ENCODE measurements at places on chromosomes 13 and 19.

DNA sequence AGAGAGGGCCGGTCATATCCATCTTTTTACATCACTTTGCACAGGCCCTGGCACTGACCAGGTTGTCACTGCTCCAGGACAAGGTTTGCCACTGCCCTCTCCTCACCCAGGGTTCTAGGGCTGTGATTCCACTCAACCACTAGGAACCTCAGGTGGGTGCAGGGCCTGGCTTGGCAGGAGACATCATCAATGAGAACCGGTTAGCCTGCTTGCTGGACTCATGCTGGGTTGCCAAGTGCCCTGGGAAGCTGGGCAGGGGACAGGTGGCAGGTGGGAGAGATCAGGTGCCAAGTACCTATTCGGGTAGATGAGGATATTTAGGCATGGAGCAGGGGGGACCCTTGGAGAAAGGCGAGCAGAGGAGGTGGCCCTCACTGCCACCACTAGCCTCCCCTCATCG is 4.2 kb upstream of the CERS4 start:
- DNase-seq = no peak

DNA sequence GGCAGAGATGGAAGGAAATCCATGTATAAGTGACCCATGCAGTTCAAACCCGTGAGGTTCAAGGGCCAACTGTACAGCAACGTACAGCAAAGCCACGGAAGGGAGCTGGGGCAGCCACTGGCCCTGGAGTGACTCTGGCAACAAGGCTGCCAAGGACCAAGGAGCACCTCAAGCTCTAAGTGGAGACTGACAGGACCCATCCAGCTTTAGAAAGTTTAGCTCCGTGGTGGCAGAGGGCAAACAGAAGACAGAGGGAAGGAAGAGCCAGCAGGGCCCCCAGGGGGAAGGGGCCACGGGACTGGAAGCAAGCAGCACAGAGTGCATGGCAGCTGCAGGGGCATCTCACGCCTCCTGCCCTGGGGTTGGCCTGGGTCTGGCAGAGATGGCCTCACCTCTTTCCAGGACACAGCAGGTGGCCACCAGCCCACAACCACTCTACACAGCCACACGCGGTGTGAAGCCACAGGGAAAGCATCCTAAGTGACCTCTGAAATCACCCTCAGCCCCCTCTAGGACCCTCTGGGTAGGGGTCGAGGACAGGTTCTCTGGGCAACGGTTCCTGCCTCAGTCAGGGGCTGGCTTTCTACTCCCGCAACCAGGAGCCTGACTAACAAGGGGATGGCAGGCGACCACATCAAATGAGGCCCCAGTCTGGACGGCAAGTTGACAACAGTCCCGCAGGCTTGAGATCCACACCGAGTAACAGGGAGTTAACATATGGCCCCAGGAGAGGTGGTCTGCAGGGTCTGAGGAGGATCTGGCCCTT is 3.8 kb downstream of the MIER2 start:
- DNase-seq = no peak

DNA sequence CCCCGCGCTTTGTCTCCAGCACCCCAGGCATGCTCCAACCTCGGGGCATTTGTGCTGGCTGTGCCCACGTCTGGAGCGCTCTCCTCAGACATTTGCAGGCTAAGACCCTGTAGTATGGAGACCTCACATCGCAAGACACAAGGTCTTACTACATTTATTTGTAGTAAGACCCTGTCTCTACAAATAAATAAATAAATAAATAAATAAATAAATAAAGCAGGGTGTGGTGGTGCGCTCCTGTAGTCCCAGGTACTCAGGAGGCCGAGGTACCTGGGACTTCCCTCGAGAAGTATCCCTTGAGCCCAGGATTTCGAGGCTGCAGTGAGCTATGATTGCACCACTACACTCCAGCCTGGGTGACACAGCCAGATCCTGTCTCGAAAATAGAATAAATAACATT is 4.6 kb downstream of the NXNL1 start:
- DNase-seq = no peak

GRCh38 chr19:55487924-55488687 is at the start of gene SSC5D:
SSC5D (plus strand) TSS chr19:55488436; CDS start chr19:55488590, 154 bp downstream.
- DNase-seq = no peak

- DNase-seq = no peak
These were observed 20.5 kb downstream of the EDNRB start for GRCh38 chr13:77898097-77898496.

GRCh38 chr13:45101327-45102018 is 18.8 kb upstream of the GTF2F2 start:
- DNase-seq = no peak

- DNase-seq = no peak
These were observed 45.7 kb downstream of the C1QTNF9 start for GRCh38 chr13:24355103-24355502.

- DNase-seq = no peak
These were observed 8.1 kb downstream of the ALOX5AP start for GRCh38 chr13:30743319-30744055.

- no peak for DNase-seq
These were observed 125.3 kb downstream of the TM9SF2 start for GRCh38 chr13:99626461-99627082.
